ENCODE measurements at places on chromosomes 5 and 9.
A peak's percentile ranks its signal among the peaks of the same experiment; 100 is the strongest.

DNA sequence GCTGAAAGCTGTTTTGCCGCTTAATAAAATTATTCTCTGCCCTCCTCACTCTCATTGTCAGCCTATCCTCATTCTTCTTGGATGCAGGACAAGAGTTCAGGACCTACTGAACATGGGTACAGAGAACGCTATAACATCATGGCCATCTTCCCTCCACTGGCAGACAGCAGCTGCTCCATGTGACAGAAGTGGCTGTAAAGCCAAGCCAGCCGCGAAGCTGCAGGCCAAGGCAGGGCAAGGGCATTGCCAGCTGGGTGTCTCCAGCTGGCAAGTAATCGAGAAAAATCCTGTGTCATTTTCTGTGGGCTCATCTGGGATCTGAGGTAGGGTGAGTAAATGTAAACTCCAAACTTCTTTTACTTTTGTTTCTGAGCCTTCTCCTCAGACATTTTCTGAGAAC lies 84.8 kb downstream of the SLC25A46 start:
- DNase-seq, result no peak

DNA sequence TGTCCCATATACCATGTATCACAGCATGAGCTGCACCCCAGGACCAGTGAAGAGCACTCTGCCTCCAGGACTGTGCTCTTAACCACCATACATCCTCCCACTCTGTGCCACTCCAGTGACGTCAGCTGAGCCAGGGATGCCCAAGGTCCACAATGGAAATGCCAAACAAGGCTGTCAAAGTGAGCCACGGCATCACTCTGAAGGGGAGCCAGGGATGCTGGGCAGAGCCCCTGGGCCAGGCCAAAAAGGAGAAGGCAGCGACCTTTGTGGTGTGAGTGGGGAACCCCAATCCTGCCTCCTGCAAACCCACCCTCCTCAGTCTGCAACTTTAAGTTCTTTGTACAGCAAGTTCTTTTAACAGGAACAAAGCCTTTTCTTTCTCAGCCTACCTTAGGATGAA lies 242.7 kb downstream of the SYK start:
- DNase-seq, result no peak

DNA sequence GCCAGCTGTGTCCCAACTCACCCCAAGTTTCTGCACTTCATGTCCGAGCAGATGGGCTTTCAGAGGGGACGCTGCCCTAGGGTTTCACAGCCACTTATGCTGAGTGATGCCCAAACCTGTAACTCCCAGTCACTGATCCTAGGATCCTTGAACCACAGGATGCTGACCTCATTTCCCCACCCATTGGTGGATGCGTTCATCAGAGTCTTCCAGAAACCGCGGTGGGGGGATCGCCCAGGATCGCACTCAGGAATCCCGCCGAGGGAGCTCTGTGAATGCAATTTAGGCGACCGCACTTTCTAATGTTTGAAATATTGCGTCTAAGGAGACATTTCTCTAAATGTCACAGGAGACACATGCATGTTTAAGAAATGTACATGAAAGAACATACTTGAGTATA lies 212.3 kb upstream of the IRX4 start:
- no peak for DNase-seq

DNA sequence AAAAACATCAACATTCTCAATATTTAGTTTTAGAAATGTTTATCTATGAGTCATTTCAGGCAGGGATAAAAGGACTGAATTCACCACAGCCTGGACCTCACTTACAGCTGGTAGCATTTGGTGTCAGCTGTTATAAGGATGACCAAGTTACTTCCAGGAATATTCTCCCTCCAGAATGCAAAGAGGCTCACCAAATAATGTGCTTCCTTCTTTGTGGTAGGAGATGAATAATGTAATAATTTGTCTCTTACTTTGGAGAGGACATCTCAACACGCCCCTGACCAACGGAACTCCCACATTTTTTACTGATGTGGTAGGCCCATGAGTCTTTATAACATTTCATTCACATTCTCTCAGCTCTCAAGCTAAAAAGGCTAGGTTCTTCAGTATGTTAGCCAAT lies 825.9 kb upstream of the GRAMD2B start:
- DNase-seq, result peak; percentile 25

- DNase-seq, result no peak
These were observed 691.2 kb downstream of the TLR4 start for GRCh38 chr9:118395415-118395814.

DNA sequence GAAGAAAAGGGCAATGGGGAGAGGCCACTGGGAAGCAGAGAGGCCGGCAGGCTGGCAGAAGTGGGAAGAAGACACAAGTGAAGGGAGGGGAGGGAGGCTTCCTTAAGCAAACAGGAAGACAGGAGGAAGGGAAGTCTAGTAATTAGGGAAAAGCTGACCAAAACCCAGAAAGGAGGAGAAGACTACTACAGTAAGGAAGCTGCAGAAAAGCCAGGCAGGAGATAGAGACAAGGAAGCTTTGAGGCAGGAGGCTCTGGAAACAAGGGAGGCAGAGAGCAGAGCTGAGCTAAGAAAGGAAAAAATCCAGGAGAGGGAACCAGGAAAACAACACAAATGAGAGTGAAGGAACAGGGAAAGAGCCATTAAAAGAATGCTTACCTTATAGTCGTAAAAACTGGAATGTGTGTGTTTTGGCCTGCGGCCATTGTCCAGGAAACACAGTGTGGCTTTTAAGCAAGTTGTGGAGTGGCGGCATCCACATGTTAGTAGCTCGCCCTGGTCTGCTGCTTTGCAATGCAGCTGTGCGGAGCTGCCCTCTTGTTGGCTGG lies 317.1 kb upstream of the CLINT1 start:
- DNase-seq, result no peak

DNA sequence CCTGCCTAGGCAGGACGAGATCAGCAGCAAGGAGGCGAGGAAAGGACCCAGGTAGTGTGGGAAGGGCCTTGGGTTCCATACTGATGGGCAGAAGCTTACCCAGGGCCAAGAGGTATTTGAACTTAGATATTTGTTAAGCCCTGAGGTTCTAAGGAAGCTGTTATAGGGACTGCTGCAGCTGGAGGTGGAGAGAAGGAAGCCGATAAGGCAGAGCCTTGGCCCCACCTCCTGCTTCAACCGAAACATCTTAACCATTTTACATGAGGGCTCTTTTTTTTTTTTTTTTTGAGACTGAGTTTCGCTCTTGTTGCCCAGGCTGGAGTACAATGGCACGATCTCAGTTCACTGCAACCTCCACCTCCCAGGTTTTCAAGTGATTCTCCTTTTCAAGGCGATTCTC lies 8.6 kb upstream of the AQP3 start:
- DNase-seq, result no peak

DNA sequence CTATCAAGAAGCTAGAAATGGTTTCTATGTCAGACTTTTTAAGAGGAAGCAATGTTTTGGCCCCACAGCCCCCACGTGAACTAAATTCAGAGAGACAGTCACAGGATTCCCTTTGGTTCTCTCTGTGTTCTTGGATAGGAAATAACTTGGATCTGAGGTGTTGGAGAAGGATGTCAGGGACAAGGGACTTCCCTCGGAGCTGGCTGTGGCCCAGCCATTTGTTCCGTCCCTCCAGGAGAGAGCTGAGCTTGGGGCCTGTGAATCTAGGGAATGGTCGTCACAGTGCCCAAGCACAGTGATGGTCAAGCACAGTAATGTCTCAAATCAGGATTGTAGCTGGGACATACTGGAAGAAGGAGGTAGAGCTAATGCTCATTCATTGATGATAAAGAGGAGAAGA lies 2.0 kb downstream of the C7 start:
- DNase-seq, result no peak

DNA sequence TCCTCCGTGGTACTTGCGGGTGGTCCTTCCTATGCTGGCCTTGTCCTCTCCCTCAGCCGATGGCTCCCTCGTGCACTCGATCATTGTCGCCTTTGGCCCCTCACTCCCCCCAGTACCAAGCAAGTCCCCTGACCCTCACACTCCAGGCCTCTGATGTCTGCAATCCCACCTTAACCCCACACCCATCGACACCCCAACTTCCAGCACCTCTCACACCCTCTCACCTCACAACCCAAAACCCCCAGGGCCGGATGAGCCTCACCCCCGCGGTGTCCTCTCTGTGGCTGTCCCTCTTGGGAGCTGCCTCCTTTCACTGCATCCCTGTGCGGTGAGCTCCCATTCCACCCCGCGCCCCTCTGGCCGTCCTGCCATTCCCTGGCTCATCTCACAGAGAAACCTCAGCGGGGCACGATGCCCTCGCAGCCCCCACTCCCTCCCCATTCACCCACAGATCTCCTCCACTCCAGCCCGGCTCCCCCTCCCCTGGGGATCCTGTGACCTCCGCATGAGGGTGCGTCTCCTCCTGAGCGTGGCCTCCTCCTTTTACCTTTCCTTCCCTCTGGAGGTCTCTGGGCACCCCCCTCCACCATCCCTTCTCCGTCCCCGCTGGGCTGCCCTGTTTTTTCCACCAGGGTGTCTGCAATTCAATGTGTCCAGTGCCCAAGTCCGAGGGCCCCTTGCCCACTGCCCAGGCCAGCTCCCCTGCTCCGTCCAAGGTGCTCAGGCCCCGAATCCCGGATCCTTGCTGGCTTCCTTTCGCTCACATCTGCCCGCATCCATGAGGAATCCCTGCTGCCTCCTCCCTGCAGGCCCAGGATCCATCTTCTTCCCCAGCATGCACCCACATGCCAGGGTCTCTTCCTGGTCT lies 15.8 kb upstream of the RNU6ATAC start:
- no peak for DNase-seq

- no peak for DNase-seq
These were observed 2.1 kb upstream of the NIPBL start for GRCh38 chr5:36874465-36874864.

DNA sequence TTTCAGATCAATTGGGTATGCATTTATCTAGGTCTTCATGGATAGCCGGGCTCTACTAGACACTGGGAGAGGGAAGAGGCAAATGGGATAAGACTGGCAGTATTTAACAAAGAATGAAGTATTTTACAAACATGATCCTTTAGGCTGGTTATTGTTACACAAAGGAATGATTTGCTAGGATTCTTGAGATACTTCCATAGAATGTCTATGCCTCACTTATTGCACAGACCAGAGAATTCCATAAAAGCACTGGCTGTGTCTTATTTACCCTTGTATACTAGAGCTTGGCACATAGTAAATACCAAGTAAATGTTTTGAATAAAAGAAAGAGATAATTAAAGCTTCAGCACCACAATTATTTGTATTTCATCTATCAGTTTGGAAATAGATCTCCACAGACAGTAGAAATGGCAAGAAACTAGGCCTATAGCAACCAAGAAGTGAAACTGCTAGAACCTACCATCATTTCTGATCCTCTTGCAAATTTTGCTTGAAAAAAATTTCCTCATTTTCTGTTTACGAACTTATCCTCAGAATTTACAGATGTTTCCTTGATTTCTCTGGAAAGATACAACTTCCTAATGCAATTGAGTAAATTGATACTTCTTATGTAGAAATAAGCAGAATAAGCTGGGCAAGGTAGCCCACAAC lies 3.8 kb downstream of the PDCD1LG2 start:
- DNase-seq, result no peak

DNA sequence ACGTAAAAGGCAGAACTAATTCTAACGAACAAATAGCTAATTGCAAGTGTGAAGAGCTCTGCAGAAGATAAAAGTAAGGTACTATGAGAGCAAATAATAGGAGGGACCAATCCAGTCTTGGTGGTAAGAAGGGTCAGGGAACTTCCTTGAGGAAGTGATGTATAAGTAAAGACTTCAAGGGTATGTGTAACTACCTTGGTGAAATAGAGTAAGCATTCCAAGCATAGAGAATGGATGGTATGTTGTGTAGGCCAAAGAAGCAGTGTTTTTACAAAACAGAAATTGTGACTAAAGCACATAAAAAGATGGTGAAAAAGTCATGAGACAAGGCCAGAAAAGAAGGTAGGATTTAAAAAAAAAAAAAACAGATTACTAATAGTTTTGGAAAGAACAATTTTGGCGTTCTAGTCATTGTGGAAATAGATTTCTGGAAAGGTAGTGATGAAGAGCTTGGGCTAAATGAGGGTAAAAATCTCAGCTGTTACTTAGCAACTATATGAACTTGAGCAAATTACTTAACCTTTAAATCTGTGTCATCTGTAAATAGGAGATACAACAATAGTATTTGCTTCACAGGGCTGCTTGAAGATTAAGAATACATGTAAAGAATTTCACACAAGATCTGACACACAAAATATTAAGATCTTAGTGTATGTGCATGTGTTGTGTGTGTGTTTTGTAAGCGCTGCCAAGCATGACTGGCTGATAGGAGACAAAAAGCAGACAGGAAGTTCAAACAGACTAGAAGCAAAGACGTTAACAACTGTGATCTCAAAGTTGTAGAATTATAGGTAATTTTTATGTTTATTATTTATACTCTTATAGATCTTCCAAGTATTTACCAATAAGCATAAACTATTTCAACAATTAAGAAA lies 73.5 kb downstream of the NR6A1 start:
- peak; percentile 60 for DNase-seq

DNA sequence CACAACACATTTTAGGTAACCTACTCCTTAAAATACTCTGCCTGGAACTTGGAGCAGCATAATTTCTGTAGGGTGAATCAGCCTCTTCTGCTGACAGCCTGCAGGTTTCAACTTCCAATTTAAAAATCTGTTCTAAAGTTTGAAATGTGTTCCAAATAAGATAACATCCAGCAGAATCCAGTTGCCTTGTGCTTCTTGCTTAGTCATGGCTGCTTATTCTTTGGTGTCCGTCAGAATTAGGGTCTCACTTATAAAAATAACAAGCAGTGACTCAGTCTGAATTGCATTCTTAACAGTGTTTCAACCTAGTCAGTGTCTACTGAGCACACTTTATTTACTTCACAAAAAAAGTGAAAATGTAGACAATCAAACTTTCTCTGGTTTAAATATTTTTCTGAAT lies 3.7 kb downstream of the CDH6 start:
- no peak for DNase-seq

DNA sequence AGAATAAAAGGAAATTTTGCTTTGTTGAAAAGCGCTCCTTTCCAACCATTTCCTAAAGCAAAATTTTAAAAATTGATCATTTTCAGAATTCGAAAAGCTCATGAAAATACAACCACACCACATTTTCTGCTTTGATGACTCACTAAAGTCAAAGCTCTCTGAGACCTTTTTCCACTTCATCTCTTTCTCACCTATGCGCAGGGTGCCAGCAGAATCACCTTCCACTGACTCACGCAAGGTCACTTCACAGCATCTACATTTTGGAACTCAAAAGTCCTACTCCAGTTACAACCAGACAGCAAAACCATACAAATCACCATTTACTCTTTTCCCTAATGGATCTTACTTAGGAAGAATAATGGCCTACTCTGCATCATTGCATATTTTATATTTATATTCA lies 106.2 kb downstream of the MAP1B start:
- no peak for DNase-seq

DNA sequence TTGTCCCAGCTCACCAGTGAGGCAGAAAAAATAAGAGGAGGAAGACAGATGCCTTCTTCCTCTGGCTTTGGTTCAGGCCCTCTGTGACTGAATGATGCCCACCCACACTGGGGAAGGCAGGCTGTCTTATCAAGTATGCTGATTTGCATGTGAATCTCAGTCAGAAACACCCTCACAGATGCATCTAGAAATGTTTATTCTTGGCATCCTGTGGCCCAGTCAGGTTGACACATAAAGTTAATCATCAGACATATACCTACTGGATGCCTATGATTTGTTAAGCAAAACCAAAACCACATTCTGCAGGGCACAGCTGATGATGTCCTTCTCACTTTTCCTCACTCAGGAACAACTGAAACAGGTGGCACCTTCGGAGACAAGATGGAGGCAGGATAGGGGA lies 243.4 kb upstream of the KCNN2 start:
- DNase-seq, result no peak
